Esophagus muscularis mucosa (tissue), 4 donors: ENCODE measurements at places on chromosomes 7 and 10. TPM values are rescaled to one million over a fixed set of nuclear protein-coding genes. Genes with fewer than 3 reads are reported as not detected.

DNA sequence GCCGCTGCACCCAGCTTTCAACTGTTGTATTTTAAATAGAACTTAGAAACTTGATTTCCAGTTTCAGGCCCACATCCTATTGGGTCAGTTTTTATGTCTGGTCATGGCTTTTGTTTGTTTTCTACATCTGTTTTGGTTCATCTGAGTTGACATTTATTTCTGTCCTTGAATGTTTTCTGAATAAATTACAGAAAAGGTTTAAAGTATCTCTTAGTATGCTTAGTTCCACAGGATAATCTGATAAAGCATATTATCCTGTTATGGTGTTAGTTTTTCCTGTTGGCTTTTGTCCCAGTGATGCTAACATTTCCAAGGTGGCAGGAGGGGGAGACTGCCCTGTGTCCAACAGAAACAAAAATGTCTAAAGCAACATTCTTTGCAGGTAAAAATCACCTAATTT, 733.2 kb downstream of the INHBA start:
- DNase-seq: no peak

DNA sequence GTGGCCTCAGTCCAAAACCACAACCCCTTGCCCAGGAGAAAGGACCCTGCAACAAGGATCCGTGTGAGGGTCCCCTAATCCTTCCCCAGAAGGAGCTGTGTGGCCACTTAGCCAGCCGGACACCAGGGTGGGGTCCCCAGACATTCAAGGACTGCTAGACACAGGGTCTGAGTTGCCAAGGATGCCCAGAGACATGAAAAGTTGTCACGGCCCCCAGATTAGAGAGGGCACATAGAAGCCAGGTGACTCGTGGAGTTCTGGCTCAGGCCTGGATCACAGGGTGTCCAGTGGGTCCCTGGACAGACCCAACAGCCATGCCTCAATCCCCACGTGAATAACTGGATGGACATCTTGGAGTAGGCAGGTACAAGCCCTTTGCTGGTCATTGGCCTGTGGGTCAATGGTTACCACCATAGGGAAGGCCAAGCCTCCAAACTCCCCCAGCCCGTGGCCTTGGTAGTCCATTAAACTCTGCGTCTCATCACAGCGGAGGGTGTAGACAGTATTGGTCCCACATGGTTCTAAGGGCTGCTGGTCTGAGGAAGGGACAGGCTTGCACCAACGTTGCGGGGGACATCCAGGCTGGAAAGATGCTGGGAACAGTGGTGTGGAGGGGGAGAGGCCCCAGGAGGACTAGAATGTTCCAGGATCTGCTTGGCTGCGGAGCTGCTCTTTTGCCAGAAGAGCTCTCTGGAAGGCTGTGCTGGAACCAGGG, 205.9 kb upstream of the PPP2R2D start:
- DNase-seq: no peak

The MICALL2 gene
- 18.1 TPM for total RNA-seq

DNA sequence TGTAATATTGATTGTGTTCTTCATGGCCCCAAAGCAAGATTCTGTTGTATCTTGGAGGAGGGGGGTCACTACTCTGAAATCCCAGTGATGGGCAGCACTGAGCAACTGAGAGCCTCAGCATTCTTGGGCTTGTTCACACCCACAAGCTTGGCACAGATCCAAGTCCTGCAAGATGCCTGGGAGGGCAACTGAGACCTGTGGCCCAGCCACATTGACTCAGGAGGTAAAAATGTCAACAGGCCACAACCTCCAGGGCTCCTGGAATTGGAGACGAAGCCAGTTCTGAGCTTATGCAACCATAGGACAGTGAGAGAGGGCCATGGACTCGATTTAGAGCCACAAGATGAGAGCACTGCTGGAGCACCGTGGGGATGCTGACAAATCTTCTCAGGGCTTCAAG, 3.1 kb upstream of the DOCK1 start:
- no peak for DNase-seq

- no peak for DNase-seq
These were observed 477.0 kb upstream of the GALNT17 start for GRCh38 chr7:70654979-70655378.

The CYP3A4 gene
- not detected for total RNA-seq

GRCh38 chr7:120873401-120873800, 15.5 kb upstream of the TSPAN12 start:
- DNase-seq: no peak

DNA sequence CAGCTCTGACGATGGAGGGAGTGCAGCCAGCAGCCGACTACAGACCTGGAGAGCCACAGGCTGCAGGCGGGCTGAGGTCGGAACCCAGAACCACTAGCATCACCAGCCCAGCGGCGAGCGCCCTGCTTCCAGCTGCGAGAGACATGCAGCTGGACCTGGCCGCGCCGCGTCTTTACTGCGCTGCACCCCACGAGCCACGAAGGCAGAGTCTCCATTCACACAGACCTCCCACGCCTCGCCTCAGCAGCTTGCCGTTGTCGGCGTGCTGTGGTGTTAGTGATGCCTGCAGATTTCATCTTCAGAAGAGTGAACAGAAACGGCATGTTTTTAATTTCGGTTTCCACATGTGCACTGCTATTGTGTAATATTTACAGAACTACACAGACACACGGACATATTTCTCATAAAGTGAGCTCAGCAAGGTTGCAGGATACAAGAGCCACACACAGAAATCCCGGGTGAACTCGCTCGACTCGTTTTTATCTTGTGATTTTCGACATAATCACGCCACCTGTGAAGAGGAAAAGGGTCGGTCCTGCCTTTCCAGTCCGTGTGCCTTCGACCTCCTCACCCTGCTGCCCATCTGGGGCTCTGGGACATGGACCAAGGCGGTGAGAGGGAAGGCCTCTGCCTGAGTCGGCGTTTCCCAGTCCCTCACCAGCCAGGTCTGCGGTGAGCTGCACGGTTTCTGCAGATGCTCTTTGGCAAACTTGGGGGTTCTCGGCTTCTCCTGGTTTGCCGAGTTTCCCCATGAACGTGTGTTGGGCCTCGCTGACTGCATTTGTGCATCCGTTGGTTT, 252.2 kb downstream of the ELFN1 start:
- no peak for DNase-seq
